ENCODE measurements at places on chromosomes 6 and 20.

DNA sequence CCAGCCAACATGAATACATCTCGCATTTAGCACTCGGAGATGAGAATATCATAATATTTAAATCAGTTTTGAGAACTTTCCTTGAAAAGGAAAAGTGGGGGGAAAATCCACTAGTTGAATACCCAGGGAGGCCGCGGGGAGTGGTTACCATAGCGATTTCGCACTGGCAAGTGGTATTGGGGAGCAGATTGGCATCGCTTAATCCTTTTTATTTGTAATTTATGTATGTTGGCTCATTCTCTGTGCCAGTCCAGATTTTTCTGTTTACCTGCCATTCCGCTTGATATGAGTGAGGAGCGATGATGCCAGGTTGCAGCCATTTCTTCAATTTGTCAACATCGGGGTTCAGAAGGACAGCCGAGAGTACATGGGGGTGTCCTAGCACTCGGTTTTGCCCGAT is 291.8 kb downstream of the ZNF217 start:
- no peak for DNase-seq

DNA sequence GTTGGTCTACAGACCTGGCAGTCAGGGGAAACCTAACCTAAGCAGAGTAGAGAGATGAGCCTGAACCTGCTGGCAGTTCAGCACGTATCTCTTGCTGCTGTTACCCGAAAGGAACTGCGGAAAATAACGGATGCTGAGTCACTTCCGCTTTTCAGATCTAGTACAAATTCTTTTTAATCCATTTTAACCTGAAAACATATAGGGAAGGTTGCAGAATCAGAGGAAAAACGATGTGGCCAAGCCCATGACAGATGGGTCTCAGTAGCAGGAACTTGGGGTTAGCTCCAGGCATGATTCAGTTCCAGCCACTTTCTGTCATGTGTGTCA is 351.9 kb upstream of the PRND start:
- DNase-seq = no peak

- DNase-seq = no peak
Measured at GRCh38 chr6:164023535-164023934, 609.0 kb downstream of the QKI start.

DNA sequence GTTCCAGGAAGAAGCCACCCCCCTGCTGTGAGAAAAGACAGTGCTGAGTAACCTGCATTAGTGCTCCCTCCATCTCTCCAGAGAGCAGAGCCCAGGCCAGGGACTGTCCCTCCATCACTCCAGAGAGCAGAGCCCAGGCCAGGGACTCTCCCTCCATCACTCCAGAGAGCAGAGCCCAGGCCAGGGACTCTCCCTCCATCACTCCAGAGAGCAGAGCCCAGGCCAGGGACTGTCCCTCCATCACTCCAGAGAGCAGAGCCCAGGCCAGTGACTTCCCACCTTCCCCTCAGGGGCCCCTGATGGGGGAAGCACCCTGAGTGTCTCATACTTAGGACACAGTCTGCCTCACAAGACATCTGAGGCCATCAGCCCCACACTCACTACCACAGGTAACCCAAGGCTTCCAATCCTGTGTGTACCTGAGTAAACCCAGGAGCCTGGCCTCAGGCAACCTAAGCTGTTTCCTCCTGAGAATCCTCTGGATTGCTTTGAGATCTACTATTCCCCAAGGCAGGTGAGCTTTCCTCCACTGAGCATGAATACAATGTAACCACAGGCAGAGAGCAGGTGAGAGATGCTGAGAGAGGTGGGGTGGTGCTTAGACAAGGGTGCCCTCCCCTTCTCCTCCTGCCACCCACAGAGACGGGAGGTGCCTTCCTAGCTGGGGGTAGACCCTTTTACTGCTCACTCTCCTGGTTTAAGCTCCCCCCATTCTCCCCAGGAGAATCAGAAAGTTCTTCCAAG is 4.9 kb downstream of the TBXT start:
- no peak for DNase-seq

- no peak for DNase-seq
Measured at GRCh38 chr20:21508230-21509078, 5.4 kb downstream of the NKX2-2 start.

DNA sequence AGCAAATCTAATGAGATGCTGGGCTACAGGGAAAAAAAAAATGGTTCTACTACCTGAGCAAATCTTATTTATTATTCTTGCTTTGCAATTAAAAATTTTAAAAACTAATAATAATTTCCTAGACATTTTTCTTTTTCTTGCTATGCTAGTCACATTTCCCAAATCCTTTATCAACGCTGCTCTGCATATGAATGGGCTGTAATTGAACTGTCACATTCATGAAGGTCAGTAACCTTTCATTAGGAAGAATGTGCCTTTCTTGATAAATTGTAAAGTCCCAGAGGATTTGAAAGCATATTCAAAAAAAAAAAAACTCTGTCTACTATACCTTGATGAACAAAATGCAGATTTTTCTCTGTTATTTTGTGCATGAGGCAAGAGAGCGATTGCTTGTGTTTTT is 538.7 kb upstream of the ID4 start:
- DNase-seq = no peak

DNA sequence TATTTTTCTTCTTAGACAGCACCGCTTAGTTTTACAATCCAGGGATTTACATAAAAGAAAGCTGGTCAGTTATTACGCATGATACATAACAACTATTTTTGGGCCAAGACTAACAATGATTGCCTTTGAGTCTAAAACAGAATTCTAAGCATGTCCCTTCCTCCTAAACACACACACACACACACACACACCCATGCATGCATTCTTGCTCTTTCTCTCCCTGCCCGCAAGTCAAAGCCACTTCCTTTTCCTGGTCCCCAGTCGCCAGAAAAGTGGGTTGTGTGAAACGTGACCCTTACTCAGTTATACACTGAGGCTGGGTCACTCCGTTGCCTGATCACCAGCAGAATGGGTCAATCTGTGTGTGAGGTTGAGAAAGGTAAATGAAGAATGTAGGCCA is 31.4 kb downstream of the FYN start:
- no peak for DNase-seq
